ENCODE measurements at places on chromosomes 7 and 10.

GRCh38 chr7:150745086-150745485, 7.9 kb downstream of the GIMAP5 start:
- DNase-seq, result no peak

GRCh38 chr10:43041422-43042342, 35.2 kb upstream of the RET start:
- no peak for DNase-seq

- DNase-seq, result no peak
These were observed 169.3 kb upstream of the AKR1E2 start for GRCh38 chr10:4656576-4657194.

DNA sequence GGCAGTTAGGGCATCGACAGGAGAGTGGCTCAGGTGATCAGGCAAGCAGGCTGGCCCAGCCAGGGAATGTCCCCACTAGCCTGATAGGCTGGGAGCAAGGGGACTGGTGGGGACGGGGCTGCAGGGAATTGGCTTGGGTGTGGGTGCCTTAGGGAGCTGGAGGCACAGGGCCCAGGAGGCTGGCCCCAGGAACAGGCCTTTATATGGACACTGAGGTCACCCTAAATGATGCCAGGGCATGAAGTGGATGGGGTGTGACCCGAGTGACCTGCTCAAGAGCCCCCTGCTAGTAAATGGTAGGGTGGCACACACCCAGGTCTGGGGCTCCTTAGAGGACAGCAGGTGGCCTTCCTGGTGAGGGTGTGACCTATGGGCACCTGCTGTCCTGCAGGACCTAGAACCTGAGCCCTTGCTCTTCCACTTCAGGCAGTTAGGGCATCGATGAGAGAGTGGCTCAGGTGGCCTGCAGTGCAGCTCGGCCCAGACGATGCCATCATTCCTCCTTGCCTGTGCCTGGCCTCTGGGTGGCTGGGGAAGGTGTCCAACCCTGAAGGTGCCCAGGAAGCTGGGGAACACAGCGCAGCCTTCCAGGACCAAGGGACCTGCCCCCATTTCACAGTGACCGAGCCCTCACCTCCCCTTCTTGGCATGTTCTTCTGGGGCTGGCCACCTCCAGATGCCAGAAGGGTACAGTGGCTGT, 51.7 kb upstream of the LEP start:
- no peak for DNase-seq

- DNase-seq, result no peak
These were observed 27.7 kb upstream of the TM9SF3 start for GRCh38 chr10:96614515-96614914.

- no peak for DNase-seq
These were observed 37.3 kb downstream of the ADRA2A start for GRCh38 chr10:111113961-111114757.

DNA sequence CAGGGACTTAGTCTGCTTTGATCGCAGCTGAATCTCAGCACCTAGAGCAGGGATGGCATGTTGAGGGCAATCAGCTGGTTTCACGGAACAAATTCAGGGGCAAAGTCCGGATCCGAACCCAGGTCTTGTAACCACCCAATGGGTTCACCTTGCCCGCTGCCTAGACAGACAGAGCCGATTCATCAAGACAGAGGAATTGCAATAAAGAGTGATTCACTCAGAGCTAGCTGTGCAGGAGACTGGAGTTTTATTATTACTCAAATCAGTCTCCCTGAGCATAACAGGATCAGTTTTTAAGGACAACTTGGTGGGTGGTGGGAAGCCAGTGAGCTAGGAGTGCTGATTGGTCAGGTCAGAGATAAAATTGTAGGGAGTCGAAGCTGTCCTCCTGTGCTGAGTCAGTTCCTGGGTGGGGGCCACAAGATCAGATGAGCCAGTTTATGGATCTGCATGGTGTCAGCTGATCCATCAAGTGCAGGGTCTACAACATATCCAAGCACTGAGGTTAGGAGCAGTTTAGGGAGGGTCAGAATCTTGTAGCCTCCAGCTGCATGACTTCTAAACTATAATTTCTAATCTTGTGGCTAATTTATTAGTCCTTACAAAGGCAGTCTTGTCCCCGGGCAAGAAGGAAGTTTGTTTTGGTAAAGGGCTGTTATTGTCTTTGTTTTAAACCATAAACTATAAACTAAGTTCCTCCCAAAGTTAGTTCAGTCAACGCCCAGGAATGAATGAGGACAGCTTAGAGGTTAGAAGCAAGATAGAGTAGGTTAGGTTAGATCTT, 43.5 kb upstream of the CHST3 start:
- DNase-seq, result no peak

GRCh38 chr10:85993840-85994507, 372.6 kb downstream of the GRID1 start:
- no peak for DNase-seq
